NCI-H146 (cell line): ENCODE measurements at places on chromosomes 4 and X.
A peak's percentile ranks its signal among the peaks of the same experiment; 100 is the strongest.

- DNase-seq, result peak; percentile 19
These were observed 37.0 kb downstream of the IRS4 start for GRCh38 chrX:108699368-108699767.

GRCh38 chrX:9312922-9313867 lies 151.7 kb upstream of the TBL1X start:
- DNase-seq, result peak; percentile 32

DNA sequence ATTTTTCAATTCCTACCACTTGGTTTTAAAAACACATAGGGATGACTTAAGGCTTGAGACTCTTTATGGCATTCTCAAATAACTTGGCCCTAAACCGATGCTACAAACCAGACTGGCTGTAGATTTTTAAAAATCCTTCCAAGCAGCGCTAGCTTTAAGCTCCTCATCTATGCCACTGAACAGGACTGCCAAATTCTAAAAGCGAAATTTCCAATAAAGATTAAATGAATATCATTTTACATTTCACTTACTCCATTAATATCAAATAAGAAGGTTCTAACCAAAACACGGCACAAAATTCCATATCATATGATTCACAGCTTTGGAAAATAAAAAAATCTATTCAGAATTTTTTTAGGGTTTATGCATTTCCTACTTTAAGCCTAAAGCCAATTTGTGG lies 134.2 kb downstream of the FANCB start:
- DNase-seq, result no peak

- DNase-seq, result no peak
These were observed 15.4 kb upstream of the PRRG3 start for GRCh38 chrX:151679798-151680402.

DNA sequence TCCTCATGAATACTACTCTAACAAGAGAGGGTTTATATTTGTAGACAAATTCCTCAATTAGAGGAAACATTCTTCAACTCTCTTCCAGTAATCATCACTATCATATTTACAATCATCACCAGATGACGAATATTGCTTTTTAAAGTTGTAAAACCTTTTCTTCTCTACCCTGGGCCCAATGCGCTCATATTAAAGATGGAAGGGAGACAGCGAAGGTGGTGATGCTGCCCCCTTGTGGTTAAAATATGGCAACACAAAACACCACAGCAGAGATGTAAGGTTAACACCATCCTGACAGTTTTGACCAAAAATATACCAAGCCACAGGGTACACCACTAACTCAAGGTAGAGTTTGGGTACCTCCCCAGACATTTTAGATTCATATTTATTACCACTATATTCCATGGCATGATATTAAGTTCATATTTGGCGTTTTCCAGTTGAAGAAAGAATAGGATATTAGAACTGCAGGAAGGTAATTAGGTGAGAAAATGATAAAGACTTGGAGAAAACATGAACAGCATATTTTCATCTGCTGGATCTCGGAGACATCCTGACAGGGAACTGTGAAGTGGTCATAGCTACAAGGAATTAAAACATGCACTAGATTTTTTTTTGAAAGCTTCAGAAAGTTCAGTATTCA lies 72.8 kb downstream of the SLC9A7 start:
- DNase-seq, result peak; percentile 41

DNA sequence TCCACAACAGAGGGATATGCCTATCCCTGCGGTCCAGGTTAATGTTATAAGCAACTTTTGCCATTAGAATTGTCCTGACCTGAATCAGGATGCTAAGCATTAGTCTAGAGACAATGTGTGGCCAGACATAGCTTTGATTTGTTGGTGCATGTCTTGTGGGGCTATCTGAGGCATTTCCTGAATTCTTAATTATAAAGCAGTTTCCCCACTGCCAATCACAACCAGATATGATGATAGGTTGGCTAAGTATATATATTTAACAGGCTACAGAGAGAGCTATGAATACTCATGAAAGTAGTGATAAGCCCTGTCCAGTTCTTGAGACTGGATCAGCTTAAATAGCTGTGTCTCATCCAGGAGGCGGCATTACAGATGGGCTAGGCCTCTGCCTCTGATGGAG lies 37.8 kb upstream of the ZNF81 start:
- no peak for DNase-seq

DNA sequence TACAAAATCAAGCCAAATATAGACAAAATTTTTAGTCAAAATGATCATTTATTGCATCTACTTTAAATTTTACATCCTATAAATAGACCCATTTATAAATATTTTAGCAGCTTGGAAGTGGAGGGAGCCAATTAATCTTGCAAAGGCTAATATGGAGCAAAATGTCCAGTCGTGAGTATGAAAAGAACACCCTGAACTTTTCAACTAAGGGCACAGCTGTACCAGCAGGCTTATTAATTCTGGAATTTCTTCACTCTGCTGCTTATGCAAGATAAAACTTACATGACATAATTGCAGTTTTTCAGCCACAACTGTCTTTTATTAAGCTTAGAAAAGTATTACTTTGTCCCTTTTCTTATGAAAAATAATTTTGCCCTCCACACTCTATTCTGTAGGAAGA lies 22.9 kb upstream of the USP53 start:
- DNase-seq, result no peak

- DNase-seq, result peak; percentile 21
These were observed 38.1 kb downstream of the MID1 start for GRCh38 chrX:10582215-10582733.

DNA sequence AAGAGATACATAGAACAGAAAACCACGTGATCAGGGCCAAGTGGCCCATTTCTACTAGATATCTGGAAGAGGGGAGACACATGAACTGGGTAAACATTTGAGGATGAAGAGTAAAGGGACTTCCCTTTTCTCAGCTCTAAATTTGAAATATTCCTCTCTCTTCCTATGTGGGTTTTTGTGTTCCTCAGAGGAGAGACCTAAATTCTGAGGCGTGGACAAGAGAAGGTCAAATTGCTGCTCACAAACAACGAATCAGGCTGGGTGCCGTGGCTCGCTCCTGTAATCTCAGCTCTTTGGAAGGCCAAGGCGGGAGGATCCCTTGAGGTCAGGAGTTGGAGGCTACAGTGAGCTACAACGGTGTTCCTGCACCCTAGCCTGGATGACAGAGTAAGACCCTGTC lies 216.0 kb downstream of the PTTG2 start:
- DNase-seq, result no peak

DNA sequence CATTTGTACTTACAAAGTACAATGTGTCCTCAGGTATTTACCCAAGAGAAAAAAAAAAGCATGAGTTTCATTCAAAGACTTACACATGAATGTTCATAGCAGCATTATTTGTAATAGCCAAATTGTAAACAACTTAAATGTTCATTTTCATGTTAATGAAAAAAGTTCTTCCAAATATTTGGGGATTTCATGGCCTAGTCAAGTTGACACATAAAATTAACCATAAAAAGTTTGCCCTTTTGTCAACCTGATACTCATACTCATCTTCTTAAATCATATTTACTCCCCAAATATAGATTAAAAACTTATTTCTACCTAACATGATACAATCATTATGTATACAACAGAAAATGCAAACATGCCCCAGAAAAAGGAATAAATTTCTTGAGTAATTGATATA lies 112.5 kb upstream of the EMCN start:
- no peak for DNase-seq

DNA sequence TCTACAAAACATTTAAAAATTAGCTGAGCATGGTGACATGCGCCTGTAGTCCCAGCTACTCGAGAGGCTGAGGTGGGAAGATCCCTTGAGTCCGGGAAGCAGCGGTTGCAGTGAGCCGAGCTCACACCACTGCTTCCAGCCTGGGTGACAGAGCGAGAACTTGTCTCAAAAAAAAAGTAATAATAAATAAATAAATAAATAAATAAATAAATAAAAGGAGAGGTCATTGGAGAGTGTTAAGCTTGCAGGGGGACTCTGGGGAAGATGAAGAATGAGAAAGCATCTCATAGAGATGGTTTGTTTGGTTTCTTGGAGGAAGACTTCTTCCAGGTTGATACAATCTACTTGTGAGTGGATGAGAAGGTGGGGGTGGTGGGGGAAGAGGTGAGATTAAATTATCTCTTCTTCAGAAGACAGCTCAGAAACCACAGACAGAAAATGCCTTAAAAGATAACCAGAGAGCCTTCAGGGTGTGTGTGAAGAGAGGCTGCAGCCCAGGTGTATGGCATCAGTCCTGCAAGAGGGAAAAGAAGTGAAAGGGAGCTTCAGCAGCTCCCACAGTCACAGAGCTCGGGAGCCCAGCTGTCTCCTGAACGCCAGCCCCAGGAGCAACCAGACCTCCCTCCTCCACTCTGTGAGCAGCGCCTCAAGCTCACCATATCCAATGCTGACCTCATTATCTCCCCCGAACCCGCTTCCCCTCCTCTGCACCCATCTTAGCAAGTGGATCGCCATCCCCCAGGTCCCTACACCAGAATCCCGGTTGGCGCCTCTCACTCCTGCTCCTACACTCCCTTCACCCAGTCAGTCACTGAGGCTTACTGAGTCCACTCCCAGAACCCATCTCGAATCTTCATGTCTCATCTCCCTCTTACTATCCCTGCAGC lies 48.2 kb downstream of the RBM47 start:
- no peak for DNase-seq

- DNase-seq, result no peak
These were observed 9.2 kb upstream of the ANXA3 start for GRCh38 chr4:78542373-78542772.

- no peak for DNase-seq
These were observed 182.1 kb upstream of the TET2 start for GRCh38 chr4:104964410-104965175.

GRCh38 chrX:700936-701335 lies 70.3 kb downstream of the SHOX start:
- no peak for DNase-seq

GRCh38 chr4:140070973-140071372 lies 83.0 kb downstream of the MAML3 start:
- peak; percentile 24 for DNase-seq

DNA sequence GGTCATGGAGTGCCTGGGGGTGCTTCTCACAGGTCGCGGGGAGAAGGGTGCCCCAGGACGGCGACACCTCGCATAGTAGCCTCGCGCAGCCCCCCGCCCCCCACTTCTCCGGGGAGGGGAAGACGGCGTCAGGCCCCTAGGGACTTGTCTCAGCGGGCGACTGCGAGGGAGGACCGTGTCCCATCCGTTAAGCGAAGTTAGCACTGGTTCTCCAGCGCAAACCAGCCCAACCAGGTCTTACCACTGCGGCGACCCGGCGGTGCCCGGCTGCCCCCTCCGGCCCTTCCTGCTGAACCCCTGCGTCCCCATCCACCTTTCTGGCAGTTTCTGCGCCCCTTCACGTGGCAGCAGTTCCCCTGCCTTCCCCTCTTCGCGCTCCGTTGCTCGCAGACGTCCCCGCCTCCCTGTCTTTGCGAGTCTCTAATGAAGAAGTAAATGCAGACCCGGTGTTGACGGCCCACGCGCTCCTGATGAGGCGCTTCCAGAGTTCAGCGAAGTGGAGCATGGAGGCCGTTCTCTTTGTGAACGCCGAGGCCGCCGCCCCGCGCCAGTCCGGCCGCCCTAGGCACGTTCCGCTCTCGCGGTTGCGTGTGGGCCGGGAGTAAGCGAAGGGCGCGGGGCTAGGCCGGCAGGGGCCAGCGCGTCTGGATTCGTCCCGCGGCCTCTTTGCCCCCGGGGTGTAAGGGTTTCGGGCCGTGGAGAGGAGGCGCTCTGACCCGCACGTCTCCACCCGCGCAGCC lies 3.0 kb downstream of the SLIT2 start:
- no peak for DNase-seq

DNA sequence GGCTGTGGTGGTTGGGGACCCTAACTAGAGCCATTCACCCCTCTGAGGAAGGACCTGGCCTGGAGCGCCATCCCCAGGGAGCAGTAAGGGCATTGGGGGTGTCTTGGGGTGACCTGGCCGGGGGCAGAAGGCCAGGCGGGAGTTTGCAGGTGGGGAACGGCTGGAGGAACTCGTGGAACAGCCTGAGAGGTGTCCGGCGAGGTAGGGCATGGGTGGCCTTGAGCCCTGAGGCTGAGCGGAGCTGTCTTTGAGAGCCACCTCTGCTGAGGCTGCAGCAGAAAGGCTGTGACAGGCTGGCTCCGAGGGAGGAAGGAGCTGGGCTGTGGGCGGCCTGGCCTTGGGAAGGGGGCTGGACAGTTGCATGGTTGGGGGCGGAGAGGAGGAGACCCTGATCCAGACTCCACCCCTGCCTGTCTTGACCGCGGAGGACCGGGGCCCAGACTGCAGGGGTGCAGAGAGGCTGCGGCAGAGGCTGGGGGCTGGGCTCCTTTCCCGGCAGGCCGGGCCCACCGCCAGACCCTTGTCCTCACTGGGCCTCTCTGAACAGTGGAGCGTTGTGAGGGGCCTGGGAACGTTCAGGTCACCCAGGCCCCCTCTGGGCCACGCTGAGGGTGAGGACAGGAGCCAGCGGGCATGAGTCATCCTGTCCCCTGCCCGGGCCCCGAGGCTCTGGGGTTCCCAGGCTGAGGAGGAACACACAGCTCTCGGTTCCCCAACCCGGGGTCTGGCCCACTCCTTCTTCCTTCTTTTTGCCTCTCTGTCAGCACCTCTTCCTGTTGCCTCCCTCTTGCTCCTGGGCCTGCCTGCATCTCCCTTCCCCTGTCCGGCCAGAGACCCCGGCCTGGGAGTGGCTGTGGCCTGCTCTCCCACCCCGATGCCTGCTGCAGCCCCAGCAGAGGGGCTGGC lies 8.1 kb downstream of the SH3BP2 start:
- DNase-seq, result no peak

DNA sequence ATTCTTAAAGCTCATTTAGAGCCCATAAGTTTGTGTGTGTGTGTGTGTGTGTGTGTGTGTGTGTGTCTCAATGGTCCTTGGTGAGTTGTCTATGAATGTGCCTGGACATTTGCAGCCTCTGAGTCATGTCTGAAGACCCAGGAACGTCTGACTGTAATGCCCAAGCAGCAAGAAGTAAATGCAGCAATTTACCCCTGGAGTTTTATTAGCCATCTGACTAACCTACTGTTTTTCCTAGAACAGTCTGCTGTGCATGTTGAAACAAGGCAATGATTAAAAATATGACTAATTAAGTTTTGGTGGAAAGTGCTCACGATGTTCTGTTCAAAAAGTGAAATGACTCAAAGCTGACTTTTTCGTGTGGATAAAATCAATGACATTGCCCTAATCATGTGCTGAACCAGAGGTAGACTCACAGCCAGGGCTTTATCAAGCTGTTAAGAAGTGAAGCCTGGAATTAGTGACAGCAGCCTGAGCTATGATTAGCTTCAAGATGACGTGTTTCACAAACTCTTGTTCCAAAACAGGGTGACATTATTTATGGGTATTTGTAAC lies 201.6 kb downstream of the CPE start:
- no peak for DNase-seq

DNA sequence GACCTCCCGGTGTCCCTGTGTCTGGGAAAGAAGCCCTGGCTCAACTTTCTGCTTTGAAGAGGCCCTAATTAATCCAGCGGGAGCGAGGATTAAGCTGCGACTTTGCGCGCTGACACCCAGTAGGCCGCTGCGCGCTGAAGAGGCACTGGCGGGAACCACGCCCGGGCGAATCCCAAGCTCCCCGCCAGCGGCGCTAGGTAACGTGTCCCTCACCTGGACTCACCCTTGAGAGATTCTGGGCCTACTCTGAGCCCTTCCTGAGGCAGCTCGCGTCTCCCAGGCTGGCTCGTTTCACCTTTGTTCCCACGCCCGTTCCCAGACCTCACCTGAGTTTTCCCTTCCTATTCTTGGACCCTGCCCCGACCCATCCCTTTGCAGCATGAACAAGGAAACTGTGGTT lies 616 bp upstream of the KLHL34 start:
- no peak for DNase-seq

GRCh38 chr4:10877076-10877475 lies 192.5 kb upstream of the CLNK start:
- DNase-seq, result no peak

- no peak for DNase-seq
These were observed 44.4 kb upstream of the STOX2 start for GRCh38 chr4:183860731-183861130.
